ENCODE measurements at places on chromosomes 4 and X. TPM values are rescaled to one million over a fixed set of nuclear protein-coding genes. Genes with fewer than 3 reads are reported as not detected.

DNA sequence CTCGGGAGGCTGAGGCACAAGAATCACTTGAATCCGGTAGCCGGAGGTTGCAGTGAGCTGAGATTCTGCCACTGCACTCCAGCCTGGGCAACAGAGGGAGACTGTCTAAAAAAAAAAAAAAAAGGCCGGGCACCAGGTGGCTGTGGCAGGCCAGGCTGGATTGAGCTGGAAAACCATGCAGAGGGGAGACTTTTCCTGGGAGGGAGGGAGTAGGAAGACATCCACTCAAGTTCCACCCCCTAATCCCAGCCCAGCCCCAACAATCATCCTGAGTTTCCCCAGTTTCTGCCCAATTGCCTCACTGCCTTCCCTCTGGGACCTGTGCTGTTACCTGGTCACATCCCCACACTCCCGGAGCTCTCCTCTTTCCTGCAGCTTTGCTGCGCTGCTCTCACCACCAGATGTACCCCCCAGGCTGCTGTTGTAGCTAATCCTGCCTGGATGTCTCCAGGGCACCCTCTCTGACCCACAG, 9.0 kb upstream of the TSPYL2 start:
- DNase-seq = no peak

GRCh38 chr4:110361921-110362320, 114.0 kb upstream of the ENPEP start:
- DNase-seq = no peak

DNA sequence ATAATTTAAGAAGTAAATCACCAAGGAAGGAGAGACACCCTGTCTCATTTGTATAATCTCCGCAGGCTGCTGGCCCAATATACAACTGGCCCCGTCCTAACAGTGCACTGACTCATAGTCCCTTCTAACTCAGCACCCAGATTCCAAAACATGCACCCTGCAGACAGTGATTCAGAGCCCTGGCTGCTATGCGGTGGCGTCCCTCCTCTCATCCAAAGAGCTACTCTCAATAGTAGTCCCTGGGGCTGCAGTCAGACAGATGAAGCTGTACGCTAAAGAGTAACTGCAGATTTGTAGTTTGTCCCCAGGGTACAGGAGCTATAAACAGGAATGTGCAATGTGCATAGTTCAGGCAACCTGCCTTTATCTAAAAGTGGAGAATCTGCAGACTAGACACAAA, 23.0 kb downstream of the GABRA3 start:
- no peak for DNase-seq

- DNase-seq = no peak
These were observed 194.7 kb downstream of the CPEB2 start for GRCh38 chr4:15197005-15197404.

DNA sequence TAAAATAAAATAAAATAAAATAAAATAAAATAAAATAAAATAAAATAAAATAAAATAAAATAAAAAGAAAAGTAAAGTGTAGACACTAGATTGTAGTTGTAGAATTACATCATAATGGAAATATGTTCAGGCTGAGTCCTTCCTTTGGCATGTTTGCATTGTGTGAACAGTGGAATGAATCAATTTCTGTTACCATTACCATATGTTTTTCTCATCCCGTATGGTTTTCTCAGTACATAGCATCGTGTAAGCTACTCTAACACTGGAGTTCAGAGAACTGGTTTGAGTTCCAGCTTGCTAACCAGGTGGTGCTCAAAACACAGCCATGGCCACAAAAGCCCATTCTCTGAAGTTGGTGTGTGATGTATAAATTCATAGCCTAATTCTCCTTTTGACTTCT, 45.9 kb downstream of the USP11 start:
- no peak for DNase-seq

DNA sequence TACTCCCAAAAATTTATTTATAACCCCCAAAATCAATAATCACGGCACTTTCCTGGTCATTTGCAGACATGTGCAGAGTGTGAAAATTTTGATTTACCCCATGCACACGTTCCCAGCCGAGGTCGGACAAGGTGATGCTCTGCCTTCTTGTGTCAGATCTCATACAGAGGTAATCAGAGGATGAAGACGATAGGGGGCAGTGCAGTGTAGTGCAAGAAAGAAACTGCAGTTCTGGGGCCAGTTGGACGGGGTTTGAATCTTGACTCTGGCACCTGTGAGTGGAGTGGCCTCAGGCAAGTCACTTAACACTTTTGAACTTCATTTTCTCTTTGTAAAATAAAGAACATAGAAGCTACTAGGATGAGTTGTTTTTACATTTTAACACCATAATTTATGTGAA, 88.4 kb downstream of the FRMPD3 start:
- DNase-seq = peak; percentile 49

- DNase-seq = no peak
These were observed 300.1 kb downstream of the NAF1 start for GRCh38 chr4:162866565-162866964.

- DNase-seq = no peak
These were observed 81.6 kb downstream of the SORBS2 start for GRCh38 chr4:185730387-185730786.

- DNase-seq = no peak
These were observed 168.8 kb downstream of the CLCN4 start for GRCh38 chrX:10325611-10326010.

- peak; percentile 92 for DNase-seq
These were observed at the start of gene FTSJ1 for GRCh38 chrX:48475774-48476577. FTSJ1 (plus strand) TSS chrX:48476199; CDS start chrX:48478048, 1,849 bp downstream.

DNA sequence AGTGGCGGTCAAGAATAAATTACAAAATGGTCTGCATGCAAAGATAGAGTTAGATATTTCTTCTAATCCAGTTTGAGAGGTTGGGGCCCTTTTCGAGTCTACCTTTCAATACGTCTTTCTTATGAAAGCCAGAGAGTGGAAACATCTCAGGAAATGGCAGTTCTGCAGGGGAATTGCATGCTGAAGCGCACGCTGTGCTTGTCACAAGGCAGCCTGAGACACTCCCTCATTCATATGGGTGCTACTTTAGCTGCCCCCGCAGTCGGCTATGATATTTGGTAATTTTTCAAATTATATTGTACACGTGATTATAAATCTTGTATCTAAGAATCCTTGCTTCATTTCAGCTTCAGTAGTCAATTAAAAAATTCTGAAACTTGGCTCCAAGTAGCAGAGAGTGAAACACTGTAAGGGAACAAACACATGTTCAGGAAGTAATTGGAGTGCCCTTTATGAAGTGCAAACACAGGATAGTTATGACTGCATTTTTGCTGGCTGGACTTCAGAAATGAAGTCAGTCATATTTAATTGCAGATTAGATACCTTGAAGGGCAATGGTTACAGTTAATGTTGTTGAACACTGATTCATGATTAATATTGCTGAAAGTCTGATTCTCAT, 145.5 kb upstream of the NAP1L5 start:
- no peak for DNase-seq

- no peak for DNase-seq
These were observed 79.6 kb downstream of the AFF2 start for GRCh38 chrX:148580016-148580415.

DNA sequence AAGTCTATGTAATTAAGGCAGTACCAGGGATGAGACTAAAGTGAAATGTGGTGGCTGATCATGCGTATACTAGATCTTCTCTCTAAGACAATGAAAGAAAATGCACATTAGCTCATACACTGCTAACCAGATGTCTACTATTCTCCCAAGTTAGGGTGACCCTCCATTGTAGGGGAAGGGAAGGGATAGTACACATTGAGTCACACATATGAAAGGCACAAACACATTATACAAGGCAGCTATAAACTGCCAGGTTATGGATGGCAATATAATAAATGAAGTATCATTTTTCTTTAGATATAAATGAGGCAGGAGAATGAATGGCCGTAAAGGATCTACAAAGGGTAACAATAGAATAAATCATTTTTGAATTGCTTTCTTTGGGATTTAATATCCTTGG, 4.5 kb downstream of the SHROOM3 start:
- DNase-seq = no peak

GRCh38 chr4:106830879-106831278, 205.2 kb downstream of the DKK2 start:
- no peak for DNase-seq

DNA sequence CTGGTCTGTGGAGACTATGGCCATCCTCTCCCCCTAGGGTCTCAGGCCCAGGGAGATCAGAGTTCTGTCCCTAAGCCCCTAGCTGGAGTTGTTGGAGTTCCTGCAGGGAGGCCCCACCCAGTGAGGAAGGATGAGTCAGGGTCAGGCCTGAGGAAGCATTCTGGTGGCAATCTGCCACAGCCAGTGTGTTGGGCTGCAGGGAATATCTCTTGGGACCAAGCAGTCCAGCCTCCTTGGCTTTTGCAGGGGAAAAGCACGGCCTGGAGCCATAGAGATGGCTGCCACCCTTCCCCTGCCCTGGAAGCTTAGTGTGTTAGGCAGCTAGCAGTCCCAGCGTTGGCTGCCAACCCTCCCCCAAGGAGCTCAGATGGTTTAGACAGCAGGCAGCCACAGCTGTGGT, 202.4 kb downstream of the RTL9 start:
- no peak for DNase-seq

DNA sequence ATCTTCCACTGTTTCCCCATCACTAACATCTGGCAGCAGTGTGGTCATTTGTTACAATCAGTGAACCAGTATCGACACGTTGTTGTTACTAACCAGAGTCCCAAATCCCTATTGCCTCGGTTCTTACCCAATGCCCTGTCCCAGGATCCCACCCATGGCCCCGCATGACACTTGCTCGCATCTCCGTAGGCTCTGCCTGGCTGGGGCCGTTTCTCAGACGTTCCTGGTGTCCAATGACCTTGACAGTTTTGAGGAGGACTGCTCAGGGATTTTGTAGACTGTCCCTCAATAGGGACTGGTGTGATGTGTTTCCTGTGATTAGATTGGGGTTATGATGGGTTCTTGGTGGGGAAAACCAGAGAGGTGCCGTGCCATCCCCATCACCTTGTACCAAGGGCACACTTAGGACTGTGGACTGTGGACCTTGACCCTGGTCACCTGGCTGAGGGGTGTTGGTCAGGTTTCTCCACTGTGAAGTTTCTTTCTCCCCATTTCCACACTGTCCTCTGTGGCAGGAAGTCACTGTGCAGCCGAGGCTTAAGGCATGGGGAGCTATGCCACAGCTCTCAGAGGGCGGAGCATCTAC, 108.4 kb downstream of the ADRA2C start:
- DNase-seq = no peak

- DNase-seq = peak; percentile 78
These were observed at the start of gene BEX4 for GRCh38 chrX:103214870-103215424. BEX4 (plus strand) TSS chrX:103215108; CDS start chrX:103216154, 1,046 bp downstream.

DNA sequence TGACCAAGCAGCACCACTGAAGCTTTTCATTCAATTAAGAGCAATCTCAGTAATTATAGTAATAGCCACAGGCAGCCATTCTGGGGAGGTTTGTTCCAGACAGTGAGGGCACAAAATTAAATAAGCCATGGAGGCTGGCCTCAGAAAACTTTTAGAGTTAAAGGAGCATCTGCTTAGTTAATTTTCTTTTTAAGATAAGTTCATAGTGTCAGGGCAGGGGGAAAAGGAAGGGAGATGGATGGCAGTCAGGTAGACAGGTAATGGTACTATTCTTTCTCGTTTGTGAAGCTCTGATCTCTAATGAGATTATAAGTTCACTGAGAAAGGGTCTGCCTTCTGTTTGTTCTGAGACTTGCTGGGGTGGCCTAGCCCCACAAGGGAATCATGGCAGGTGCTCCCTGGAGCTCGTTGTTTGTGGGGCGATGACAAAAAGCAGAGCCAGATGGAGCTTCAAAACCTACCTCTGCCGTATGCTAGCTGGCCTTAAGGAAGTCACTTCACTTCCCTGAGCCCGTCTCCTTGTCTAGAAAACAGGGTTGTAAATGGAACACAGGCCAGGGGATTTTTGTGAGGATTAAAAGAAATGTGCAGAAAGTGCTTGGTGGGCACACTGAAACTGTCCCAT, 44.6 kb upstream of the FGFBP2 start:
- no peak for DNase-seq

DNA sequence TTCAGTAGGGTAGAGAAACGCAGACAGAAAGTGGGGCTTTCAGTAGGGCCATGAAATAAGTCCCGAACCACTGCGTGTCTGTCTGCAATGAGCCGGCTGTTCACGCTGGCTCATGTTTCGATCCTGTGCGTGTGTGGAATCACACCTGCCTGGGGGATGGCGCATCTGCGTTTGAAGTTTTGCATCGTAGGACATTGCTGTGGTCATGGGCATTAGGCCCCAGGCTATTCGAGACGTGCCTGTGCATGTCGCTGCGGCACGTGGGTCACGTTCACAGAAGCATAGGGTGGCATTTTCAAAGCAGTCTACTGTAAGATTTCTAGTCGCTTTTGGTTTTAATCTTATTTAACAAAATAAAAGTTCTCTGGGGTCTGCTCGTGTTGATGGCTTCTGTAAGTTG, 25.5 kb upstream of the HGFAC start:
- DNase-seq = no peak

GRCh38 chrX:153032397-153033118, 23.7 kb upstream of the PNMA3 start:
- DNase-seq = peak; percentile 49

DNA sequence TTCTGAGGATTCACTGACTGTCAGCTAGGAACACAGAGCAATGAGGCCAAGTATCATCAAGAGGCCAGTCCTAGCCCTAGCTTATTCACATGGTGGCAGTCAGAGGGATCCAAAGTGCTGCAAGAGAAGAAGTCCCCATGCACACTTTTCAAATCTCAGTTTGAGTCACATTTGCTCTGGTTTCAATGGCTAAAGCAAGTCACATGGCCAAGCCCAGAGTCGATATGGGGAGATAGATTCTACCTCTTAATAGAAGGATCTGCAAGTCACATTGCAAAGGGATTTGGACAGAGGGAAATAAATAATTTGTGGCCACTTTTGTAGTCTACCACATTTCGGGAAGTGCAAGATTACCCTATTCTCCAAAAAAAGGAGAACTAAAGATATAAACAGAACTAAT, 3.7 kb upstream of the LCORL start:
- no peak for DNase-seq

GRCh38 chrX:115452251-115452650, 108.7 kb upstream of the PLS3 start:
- no peak for DNase-seq

- no peak for DNase-seq
These were observed 36.7 kb upstream of the H2AZ1 start for GRCh38 chr4:99986792-99987191.

- DNase-seq = no peak
These were observed 60.5 kb upstream of the MCUB start for GRCh38 chr4:109499513-109499912.

- DNase-seq = no peak
These were observed 93.1 kb upstream of the TEX13D start for GRCh38 chrX:124239324-124239723.

DNA sequence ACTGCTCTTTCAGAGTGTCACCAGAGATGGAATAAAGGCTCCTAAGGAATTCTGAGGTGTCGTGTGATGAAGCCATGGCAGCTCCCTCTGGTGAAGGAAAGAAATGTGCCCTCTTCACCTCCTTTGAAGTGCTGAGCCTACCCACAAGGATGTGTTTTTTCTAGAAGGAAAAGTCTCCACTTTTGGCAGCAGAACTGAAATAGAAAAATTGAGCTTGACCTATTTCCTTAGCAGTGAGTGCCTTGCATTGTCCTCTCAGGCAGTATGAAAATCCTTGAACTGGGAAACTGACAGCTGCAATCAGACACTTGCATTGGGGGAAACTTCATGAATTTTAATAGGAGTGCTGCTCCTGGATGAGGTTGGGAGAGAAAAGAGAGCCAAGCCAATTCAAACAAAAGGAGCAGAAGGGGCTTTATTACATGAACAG, 95.2 kb downstream of the DCLK2 start:
- no peak for DNase-seq

Gene UBE2K
- 90.8 TPM for total RNA-seq

Gene KLF8
- total RNA-seq = 12.8 TPM

Gene IL21
- 0.69 TPM for total RNA-seq

Gene CNGA1
- not detected for total RNA-seq

Gene ELK1
- total RNA-seq = 56.4 TPM

Gene ITIH6
- total RNA-seq = not detected

Gene TBC1D9
- 0.04 TPM for total RNA-seq

Gene HSD17B10
- total RNA-seq = 99.6 TPM

Gene TLR6
- 3.2 TPM for total RNA-seq

Data from activated CD4-positive, alpha-beta T cell treated with anti-CD3 and anti-CD28 coated beads, Interleukin-2, amount 10 ng/mL, durations not matched to agents 7 days and 5 days (primary cell).